ENCODE measurements at places on chromosomes 11 and 22. TPM values are rescaled to one million over a fixed set of nuclear protein-coding genes. Genes with fewer than 3 reads are reported as not detected.

The SAMM50 gene
- total RNA-seq: 45.9 TPM

The CHADL gene
- not detected for total RNA-seq

The NPAS4 gene
- not detected for total RNA-seq

The MRPL17 gene
- total RNA-seq: 107 TPM

All from A549 treated with CORT108297 at 1 μM for 4 hours (cell line).